ENCODE measurements at places on chromosomes 7 and 10.

DNA sequence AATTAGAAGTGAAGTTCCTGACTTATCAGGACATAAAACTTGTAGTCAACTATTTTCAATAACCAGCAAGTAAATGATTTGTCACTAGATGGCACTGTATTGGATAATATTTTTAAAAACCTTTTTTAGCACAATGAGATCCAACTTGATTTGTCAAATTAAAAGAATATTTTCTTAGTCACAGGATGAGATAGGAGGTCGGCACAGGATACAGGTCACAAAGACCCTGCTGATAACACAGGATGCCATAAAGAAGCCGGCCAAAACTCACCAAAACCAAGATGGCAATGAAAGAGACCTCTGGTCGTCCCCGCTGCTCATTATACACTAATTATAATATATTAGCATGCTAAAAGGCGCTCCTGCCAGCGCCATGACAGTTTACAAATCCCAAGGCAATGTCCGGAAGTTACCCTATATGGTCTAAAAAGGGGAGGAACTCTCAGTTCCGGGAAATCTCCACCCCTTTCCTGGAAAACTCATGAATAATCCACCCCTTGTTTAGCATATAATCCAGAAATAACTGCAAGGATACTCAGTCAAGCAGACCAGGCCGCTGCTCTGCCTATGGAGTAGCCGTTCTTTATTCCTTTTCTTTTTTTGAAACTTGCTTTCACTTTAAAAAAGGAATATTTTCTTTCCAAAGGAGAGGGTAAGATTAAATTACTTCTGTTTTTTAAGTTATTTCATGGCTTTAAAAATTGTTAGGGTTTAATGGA lies 255.7 kb upstream of the MKLN1 start:
- DNase-seq, result no peak

- no peak for DNase-seq
These were observed at the start of gene DOCK1 for GRCh38 chr10:126904818-126905701. Gene DOCK1, plus strand, starts transcription at chr10:126905428. Its CDS starts 90 bp downstream, at chr10:126905518.

- DNase-seq, result no peak
These were observed 7.5 kb upstream of the DNAJC1 start for GRCh38 chr10:22010973-22011408.

- no peak for DNase-seq
These were observed 101.3 kb downstream of the KAT6B start for GRCh38 chr10:74927701-74928100.

DNA sequence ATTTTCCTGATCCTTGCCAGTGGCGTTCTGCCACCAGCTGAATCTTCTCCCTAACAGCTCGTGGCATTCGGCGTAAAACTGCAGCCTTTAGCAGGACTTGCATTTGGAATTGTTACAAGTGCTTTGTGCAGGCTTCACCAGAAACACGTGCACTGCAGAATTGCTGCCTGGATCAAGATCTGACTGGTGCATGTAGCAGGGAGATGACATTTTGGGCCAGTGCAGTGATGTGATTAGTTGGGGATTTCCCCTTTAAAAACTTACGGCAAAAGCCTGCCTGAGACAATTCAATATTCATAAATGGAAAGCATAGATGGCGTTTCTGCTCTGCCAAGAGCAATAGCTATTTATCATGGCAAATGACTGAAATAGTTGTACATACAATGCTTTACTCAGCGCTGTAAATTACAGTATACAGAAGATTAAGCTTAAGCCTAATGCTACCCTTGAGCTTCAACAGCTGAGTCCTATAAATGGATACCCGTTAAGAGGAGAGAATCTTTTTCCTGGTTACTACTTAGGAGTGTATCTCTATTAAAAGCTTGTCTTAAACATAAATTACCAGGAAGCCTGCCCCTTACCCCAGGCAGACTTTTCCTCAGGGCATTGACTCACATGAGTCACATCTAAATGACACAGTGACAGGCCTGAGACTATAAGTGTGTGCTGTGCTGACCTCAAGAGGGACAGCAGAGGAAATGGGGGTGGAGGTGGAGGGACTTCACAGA lies 106.3 kb downstream of the ATXN7L1 start:
- no peak for DNase-seq
